ENCODE measurements at places on chromosomes 6 and 20.

DNA sequence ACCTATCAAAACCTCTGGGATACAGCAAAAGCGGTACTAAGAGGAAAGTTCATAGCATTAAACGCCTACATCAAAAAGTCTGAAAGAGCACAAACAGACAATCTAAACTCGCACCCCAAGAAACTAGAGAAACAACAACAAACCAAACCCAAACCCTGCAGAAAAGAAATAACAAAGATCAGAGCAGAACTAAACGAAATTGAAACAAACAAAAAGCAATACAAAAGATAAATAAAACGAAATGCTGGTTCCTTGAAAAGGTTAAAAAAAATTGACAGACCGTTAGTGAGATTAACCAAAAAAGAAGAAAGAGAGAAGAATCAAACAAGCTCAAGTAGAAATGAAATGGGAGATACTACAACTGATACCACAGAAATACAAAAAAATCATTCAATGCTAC is 302.3 kb downstream of the RNGTT start:
- no peak for DNase-seq

DNA sequence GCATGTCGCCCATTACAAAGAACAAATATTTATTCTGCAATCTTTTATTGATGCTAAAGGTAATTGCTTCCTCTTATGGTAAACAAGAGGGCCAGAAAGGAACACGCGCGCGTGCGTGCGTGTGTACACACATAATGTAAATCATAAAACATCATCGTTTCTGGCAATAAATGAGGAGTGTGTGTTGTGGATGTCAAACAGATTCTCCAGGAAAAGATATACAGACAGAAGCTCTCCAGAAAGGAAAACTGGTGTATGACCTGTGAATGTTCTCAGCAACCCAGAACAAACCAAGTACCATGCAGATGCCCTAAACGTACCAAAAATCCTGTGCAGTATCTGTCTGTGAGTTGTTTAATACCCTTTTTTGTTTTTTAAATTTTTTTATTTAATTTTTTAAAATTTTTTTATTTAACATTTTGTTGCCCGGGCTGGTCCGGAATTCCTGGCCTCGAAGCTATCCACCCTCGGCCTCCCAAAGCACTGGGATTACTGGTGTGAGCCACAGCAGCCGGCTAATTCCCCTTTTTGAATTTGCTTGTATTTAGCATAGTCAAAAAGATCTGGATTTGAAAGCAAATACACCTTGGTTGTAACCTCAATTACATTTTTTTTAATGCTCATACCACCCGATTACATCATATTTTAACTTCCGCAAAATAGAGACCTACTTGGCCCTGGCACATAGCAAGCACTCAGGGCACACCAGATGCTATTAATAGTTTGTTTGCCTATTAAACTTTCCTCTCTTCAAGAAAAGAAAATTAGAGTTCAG is 909 bp upstream of the NUDT3 start:
- DNase-seq = no peak

DNA sequence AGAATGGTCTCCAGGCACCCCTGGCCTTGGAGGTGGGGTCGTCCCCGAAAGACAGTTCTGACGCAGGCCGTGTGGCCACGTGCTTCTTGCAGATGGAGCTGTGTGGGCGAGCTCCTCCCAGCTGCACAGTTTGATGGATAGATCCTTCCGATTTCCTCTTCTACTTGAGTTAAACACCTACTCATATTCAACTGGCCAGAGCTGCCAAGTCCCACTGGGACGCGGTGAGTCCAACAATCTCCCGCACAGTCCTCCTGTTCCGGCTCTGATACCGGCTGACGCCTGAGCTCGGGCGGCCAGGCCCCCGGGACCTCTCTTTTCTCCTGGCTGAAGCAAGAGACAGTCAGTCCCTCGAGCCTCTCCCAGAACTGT is 57.9 kb upstream of the DACT2 start:
- DNase-seq = no peak

GRCh38 chr6:33812669-33813068 is 8.9 kb upstream of the MLN start:
- peak; percentile 60 for DNase-seq

GRCh38 chr6:140821196-140821595 is 1311.5 kb upstream of the GJE1 start:
- DNase-seq = no peak

DNA sequence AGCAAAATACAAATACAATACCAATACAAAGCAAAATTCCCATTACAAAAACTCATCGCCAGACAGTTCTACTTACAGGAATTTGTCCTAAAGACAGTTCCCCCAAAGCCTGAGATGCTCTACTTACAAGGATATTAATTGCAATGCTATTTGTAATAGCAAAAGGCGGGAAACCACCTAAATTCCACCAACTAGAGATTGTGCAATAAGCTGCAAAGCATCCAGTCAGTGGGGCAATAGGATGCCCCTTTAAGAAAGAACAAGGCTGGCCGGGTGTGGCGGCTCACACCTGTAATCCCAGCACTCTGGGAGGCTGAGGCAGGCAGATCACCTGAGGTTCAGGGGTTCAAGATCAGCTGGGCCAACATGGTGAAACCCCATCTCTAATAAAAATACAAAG is 39.1 kb downstream of the FAM209B start:
- DNase-seq = no peak

GRCh38 chr20:37898233-37899104 is 4.5 kb upstream of the VSTM2L start:
- no peak for DNase-seq

GRCh38 chr20:2820896-2821869 is 5.0 kb downstream of the TMEM239 start:
- DNase-seq = no peak

DNA sequence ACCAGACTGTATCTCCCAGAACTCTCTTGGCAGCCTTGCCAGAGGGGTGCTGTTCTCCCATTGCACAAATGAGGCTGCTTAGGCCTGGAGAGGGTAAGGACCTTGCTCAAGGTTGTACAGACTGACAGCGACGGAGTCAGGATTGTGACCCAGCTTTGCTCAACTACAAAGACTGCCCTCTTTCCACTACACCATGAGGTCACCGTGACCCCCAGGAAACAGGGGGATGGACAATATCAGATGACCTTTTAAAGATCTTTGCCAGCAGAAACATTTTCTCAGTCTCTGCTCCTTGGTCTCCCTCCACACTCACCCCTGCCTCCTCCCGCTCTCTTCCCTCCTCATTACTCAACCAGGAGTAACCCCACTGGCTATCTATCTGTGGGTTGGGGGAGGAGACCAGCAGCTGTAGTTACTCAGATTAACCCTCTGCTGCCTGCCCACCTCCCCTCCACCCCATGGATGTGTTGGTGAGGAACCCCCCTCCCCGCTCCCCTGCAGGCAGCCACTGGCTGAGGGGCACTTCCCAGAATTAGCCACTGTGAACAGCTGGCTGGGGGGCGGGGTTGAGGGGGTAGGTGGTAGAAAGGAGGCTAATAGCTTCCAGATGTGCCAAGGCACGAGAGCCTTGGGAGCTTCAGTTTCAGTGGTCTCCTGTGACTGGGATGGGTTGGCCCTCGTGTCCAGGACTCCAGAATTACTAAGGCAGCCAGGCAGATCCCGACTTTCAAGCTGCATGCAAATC is 26.9 kb upstream of the MRPS18A start:
- DNase-seq = no peak

DNA sequence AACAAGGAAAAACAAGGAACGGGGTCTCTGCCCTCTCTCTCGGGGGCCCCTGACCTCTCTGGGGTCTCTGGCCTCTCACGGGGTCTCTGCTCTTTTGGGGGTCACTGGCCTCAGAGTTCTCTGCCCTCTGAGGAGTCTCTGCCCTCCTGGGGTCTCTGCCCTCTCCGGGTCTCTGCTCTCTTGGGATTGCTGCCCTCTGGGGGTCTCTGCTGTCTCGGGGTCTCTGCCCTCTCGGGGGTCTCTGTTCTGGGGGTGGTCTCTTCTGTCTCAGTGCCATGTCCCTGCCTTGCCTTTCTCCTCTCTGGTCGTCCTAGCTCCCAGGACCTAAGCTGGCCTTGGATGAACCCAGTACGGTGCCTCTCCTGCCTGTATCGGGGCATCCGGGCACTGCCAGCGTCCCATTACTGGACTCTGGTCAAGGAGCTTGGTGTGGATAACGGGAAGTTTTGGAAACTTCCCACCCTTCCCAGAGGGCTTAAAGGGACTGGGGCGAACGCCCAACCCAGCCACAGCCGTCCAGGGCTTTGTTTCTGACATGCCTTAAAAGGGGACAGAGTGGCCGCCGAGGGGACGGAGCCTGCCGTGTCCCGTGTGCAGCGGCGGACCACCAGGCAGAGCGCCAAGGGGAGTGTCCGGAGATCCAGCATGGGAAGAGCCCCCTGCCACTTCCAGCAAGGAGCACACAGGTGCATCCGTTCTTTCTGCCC is 24.7 kb upstream of the MRGBP start:
- DNase-seq = no peak

DNA sequence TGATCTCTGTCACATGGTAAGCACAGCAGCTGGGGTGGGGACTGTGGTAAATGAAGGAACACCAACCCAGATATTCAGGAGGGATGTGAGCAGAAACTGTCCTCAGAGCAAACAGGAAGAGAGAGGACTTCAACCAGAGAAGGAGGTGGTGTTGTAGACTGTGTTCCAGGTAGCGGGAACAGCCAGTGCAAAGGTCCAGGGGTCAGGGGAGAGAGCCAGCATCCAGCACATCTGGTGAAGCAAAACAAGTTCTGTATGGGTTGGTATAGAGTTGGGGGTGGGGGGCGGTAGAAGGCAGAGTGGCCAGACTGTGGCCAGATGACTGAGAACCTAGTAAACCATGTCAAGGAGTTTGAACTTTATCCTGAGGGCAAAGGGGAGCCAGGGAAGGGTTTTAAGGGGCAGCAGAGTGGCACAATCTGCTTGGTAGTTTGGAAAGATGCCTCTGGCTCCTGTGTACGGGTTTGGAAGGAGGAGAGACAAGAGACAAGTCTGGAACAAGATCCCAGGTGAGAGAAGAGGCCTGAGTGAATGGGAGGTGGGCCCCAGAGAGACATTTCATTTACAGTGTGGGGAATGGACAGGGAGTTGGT is 27.8 kb upstream of the TTPAL start:
- DNase-seq = no peak

DNA sequence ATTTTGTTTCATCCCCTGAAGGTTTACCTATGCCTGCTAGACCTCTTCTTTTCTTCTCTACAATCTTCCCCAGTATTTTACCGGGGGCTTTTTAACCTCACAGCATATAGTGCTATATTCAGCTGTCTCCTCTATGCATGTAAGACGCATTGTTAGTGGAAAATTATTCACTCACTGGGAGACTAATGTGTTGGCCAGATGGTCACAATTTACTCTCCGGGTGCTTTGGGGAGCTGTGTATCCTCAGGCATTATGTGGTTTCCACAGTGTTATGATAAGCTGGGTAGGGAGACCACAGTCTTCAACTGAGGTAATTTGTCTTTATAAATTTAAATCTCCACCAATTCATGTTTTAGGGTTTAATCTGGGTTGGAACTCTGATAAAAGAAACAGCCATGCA is 553.8 kb upstream of the PTCHD4 start:
- DNase-seq = no peak
